ENCODE measurements at places on chromosomes 5 and 9.

DNA sequence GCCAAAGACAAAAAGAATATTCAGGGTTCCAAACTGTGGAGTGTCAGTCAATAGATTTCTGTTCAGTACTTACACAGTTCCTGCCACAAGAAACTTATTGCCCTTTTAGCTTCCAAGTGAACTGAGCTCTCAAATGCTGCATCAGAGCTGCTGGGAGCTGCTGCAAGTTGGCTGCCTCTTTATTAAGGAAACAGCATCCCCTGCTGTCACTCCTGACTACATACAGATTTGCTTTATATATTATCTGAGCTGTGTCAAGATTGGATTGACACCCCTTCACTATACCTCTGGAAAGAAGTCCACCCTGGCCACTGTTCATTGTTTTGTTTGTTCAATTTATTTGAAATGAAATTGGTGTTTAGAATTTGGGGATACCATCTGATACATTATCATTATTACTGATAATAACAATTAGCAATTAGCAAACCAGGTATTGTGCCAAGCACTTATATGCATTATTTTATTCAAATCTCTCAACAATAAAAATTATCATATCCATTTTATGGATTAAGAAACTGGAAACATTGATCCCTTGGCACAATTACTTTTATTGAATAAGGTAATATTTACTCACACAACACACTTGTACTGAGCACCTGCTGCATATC, 16.4 kb upstream of the C5orf58 start:
- H3K4me1 ChIP-seq, result peaks cover 51% of the 10 kb centered on the region
- no peak overlapping the region for H3K27ac ChIP-seq
- H3K27me3 ChIP-seq, result no peaks in the 10 kb centered on the region

GRCh38 chr5:161369022-161369421, 177.5 kb downstream of the GABRB2 start:
- H3K27ac ChIP-seq, result no peak overlapping the region
- H3K27me3 ChIP-seq, result no peaks in the 10 kb centered on the region
- no peak overlapping the region for H3K4me3 ChIP-seq
- no peaks in the 10 kb centered on the region for H3K4me1 ChIP-seq
- no peaks in the 10 kb centered on the region for H3K36me3 ChIP-seq

DNA sequence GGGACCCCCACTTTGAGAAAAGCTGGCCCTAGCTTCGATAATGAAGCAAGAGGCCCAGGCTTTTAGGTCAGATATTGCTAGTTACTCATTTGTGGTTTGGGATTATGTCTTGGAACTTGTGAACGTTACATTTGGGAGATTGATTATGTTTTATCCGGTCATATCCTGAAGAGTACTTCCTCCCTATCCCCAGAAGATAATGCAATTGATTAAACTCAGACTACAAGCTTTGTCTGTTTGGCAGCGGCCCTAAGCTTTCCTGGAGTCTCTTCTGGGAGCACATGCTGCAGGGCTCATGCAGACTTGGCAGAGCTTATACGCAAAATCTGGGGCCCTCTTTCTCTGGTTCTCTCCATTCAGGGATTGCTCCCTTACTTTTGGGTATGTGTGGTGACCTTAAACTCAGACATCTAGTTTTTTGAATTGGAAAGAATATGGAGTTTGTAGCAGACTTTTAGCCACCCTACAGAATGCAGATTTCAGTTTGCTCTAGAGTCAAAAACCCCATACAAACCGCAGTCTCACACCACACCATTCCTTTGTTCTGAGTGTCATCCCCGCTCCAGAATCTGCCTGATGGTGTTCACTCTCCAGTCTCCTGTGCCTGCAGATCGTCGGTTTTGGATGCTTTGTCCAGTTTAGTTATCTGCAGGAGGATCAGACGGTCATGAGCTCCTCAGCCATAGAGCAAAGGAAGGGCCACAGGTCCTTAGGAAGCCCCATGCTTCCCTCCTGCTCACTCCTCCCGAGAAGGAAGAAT, 449.5 kb upstream of the TRPC7 start:
- H3K36me3 ChIP-seq, result no peaks in the 10 kb centered on the region
- H3K4me3 ChIP-seq, result no peak overlapping the region

GRCh38 chr5:2140501-2141175, 257.9 kb upstream of the IRX4 start:
- H3K4me1 ChIP-seq, result no peaks in the 10 kb centered on the region
- no peak overlapping the region for H3K27ac ChIP-seq
- no peak overlapping the region for H3K4me3 ChIP-seq
- H3K36me3 ChIP-seq, result no peaks in the 10 kb centered on the region
- DNase-seq, result no peak
- H3K27me3 ChIP-seq, result peaks cover 92% of the 10 kb centered on the region
